AML-193 (cell line): ENCODE measurements at places on chromosomes 1 and 21.

- no peak for DNase-seq
Measured at GRCh38 chr1:6928106-6928885, 143.0 kb downstream of the CAMTA1 start.

- DNase-seq = no peak
Measured at GRCh38 chr1:227559499-227559898, 3.9 kb upstream of the ZNF678 start.

GRCh38 chr1:82466891-82467290 lies 666.2 kb downstream of the ADGRL2 start:
- DNase-seq = peak; percentile 2

- DNase-seq = no peak
Measured at GRCh38 chr1:210446479-210446878, 117.8 kb downstream of the HHAT start.

DNA sequence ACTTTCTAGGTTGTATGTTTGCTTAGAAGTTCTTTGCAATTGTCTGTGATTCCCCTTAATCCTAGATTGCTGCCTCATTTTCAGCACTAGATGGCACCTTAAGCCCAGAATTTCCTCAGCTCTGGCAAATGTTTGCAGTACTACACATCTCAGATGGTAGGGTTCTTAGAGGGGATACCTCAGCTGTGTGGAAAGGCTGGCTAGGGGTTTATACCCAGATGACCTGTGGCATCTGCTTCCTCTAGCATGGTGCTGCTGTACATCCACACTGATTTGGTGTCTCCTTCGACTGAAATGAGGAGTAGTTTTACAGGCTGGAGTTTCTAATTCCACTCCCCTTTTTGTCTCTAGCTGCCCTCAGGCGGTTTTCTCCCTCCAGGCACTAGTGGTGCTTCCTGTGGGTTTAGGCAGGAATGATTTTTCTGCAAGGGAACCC lies 23.5 kb downstream of the ASB17 start:
- DNase-seq = peak; percentile 48

- DNase-seq = no peak
Measured at GRCh38 chr1:38283696-38284470, 237.3 kb upstream of the POU3F1 start.

DNA sequence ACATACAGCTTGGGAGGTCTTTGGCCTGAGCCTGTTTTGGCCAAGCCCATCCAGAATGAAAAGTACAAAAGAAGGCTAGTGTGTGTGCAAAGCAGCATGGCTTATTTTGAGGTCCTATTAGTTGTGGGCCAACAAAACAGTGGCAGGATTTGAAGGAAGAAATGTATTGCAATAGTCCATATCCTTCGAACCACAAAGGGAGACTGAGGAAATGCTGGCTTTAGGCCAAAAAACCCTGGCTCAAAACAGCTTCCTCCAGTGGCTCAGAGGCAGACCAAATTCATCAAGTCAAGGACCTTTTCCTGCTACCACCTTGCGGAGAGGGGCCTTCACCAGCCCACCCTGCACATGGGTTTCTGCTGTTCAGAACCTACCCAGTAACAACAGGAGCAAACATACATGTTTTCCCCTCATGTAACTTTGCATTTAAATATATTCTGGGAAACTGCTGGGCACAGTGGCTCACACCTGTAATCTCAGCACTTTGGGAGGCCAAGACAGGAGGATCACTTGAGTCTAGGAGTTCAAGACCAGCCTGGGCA lies 43.3 kb downstream of the VPS26C start:
- DNase-seq = no peak

DNA sequence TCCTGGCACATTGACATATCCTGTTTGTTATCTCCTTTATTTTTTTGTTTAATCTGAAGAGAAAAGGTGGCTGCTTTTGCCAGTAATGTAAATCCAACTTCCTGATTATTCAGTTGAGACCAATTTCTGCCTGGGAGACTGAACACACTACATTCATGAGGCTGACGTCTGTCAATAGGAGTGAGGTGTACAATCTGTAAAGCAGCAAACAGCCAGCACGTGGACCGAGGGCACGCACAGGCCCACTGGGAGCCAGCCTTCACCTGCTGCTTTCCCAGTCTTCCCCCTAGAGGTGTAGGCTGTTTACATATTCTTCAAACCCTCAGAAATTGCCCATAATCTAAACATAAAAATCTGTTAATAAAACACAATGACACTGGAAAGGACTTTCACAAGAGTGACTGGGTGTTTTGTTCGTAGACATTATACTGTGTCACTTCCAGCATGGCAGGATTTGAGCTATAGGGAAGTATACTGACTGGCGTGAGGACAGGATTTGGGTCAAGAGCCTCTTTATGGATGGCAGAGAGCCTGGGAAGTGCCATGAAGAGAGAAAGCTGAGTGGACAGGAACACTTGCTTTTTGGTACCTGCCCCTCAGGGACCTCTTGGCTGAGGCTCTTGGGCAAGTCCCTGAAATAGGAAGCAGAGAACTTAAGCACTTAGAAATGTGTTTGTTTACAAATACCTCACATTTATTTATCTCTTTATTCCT lies 552.9 kb upstream of the CAMK1G start:
- no peak for DNase-seq

DNA sequence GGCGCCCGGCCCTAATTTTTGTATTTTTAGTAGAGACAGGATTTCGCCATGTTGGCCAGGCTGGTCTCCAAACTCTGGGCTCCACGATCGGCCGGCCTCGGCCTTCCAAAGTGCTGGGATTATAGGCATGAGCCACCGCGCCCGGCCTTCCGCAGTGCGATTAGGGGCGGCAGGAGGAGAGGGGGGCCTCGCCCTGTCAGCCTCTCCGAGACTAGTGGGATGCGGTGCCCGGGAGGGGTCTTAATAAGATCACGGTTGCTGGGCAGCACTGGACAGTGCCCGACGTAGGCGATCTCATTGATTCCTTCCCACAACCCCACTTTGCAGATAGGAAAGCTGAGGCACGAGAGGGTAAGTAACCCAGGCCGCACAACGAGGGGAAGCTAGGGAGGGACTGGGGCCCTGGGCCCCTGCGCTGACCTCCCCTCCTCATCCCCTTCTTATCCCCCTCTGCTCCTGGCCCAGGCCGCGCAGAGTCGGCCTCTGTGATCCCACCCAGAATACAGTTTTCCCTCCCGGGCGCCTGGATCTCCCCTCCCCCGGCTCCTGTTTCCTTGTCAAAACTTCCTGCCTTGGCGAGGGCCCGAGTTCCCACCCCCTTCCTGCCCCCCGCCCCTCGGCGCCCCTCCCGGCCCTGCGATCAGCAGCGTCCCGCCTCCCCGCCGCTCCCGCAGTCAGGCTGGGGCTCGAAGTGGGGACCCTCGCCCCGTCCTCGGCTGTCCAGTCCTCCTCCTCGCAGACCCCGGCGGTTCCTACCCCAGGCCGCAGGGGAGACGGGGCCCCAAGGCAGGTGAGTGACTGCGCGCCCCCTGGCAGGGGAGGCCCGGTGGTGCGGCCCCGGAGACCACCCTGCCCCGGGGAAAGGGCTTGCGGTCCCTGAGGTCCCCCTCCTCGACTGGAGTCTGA lies at the start of gene PEAR1:
Gene PEAR1, plus strand, starts transcription at position 671 of the 906 bp plus-strand sequence. CDS start 10,209 bp downstream, outside the sequence.
- DNase-seq = no peak

DNA sequence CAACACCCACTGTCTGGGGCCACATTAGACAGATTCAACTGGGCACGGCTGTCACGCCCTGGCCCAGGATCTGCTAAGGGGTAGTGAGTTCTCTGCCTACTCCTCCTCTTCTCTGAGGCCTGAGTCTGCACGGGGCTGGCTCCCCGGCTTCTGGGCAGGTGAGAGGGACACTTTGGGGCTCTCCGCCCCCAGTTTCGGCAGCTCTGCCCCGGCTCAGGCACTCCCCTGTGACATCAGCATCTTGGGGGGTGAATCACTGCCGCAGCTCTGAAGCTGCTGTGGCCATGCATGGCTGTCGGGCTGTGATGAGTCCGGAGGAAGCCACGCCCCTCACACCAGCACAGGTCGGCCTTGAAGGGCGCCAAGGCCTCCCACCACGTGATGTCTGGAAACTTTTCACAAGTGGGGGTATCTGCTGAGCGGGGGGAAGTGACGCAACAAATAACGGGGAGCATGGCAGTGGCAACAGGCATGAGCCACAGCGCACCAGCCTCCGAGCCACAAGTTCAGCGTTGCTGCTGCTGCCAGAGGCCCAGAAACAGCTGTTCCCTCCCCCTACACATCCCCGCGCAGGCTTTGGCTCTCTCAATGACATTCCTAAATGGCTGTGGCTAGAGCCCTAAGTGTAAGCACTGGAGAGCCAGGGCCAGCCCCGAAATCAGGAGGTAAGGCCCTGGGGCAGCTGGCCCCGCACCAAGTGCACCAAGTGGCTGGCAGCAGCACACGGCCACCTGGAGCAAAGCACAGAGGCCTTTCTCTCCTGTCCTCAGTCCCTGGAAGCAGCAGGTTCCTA lies 26.3 kb downstream of the ZBTB17 start:
- DNase-seq = peak; percentile 74

GRCh38 chr21:17607684-17608083 lies 5.0 kb downstream of the BTG3 start:
- DNase-seq = no peak

DNA sequence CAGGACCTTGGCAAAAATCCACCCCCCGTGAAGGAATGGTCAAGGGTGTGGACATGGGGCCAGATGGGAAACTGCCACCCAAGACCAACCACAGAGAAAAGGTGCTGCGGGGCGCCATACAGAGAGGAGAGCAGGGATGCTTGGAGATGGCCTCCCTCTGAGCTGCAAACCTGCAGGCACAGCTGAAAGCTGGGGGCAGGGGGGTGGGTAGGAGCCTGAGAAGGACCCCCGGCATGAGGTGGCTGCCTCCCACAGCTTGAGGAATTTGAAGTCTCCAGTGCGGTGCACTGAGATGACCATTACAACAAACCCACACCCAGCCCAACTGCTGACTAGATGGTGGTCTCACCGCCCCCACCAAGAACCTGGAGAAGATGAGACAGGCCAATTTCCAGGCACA lies 84.8 kb downstream of the WDR4 start:
- no peak for DNase-seq

DNA sequence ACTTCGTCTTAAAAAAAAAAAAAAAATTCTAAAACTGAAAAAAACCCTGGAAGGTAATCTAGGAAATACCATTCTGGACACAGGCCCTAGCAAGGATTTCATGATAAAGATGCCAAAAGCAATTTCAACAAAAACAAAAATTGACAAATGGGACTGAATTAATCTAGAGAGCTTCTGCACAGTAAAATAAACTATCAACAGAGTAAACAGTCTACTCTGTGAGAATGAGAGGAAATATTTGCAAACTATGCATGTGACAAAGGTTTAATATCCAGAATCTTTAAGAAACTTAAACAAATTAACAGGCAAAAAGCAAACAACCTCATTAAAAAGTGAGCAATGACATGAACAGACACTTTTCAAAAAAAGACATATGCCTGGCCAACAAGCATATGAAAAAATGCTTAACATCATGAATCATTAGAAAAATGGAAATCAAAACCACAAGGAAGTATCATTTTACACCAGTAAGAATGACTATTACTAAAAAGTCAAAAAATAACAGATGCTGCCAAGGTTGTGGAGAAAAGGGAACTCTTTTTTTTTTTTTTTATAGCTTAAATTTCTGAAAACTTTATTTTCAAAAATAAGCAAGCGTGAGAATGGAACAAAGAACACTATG lies 29.4 kb upstream of the RNPC3 start:
- DNase-seq = no peak

- no peak for DNase-seq
Measured at GRCh38 chr1:153563483-153563901, 2.2 kb downstream of the S100A2 start.

DNA sequence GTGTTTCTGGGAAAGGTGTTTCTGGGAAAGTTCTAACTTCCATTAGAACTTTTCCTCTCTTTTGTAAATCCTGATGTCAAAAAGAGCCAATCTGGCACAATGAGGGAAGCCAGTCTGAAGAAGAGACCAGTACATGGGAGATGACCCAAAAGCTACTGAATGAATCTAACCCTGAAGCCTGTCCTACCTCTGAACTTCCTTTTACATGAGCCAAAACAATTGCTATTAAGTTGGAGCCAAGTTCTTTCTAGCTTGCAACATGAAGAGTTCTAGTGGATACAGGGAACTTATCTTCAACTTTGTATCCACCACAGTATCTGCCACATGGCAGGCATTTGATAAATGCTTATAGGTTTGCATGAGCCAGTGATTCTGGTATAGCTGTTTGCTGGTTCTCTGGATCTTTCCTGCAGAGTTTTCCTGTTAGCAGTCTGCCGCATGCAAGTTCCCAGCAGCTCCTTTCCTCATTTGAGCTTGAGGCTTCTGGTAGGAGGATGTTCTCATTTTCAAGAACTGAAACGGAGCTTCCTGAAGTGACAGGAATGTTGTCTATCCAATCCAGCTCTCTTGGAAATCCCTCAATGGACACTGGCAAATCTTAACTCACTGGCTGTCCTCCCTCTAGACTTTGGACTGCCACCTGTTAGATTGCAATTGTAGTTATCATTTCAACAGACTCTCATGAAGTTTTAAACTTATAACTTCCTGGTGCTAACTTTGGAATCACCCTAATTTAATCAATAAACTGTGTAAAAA lies 73.1 kb upstream of the LPGAT1 start:
- no peak for DNase-seq

- DNase-seq = no peak
Measured at GRCh38 chr1:162632217-162632666, at the start of gene DDR2. Gene DDR2 (plus strand): TSS chr1:162632464. CDS start chr1:162719064, 86,600 bp downstream.

DNA sequence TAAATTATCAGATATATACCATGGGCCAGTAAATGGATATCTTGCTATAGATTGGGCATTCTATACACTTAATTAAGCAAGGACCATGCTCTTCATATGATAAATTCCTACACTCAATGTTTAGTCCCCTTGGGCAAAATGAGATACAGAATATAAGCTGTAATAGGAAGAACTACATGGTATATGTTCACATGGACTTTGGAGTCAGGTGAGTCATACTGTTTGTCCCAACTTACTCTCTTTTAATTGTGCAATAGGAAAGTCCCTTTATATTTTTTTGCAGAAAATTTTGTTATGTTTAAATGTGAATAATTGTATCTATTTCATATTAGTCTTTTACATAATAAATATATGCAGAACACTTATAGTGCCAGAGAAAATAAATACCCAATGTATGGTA lies 820.2 kb upstream of the ADAMTS5 start:
- no peak for DNase-seq

DNA sequence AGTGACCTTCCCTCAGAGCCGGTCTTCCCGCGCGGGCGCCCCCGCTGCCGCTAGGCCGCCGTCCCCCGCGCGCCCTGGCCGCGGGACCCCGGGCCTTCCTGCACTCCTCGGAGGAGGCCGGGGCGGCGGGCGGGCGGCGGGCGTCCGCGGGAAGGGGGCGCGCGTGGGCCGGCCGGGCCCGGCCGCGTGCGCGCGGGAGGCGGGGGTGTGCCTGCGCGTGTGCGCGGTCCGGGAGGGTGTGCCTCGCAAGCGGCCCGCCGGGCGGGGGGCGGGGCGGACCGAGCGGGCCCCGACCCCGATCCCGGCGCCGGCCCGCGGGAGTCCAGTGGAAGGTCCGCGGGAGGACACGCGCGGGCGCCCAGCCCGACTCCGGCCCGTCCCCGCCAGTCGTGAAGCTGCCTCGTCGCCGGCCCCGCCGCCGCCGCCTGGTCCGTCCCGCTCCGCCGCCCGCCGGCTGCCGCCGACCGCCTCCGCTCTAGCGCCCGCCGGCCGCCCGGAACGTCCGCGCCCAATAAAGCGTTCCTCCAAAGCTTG lies 438 bp downstream of the MRPS6 start:
- no peak for DNase-seq

GRCh38 chr1:204495777-204496176 lies 1.2 kb upstream of the PIK3C2B start:
- DNase-seq = no peak

GRCh38 chr1:32786856-32787255 lies 30.3 kb downstream of the YARS1 start:
- peak; percentile 19 for DNase-seq
